CD4-positive, alpha-beta T cell treated with Interferon gamma for 1 hour (primary cell): ENCODE measurements at places on chromosomes 6 and 20.
A peak's percentile ranks its signal among the peaks of the same experiment; 100 is the strongest.

- no peak for DNase-seq
These were observed 12.6 kb downstream of the RAB22A start for GRCh38 chr20:58322083-58322482.

GRCh38 chr20:53786071-53786444 is 192.4 kb upstream of the ZNF217 start:
- no peak for DNase-seq

- DNase-seq = no peak
These were observed 56.5 kb downstream of the HIVEP2 start for GRCh38 chr6:142888456-142888855.

GRCh38 chr6:32845384-32845884 is 1.6 kb upstream of the PSMB8 start:
- DNase-seq = peak; percentile 70

GRCh38 chr6:6758915-6759654 is 170.6 kb downstream of the LY86 start:
- DNase-seq = peak; percentile 45
